ENCODE measurements at places on chromosomes 6 and 20.

- no peak for DNase-seq
Observed at GRCh38 chr6:11918739-11919605, 93.1 kb upstream of the HIVEP1 start.

DNA sequence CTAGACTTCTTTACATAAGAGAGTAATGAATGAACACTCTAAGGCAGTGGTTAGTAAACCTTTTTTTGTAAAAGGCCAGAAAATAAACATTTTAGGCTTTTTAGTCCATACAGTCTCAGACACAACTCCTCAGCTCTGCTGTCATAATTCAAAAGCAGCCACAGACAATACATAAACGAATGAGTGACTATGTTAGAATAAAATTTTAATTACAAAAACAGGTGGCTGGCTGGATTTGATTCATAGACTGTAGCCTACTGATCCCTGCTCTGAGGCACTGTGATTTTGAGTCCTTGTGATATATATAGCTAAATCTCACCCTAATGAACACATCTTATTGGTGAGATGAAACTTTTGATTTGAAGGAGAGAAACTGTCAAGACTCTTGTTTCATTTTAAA is 155.1 kb downstream of the AIG1 start:
- no peak for DNase-seq

- no peak for DNase-seq
Observed at GRCh38 chr6:151482290-151482689, 11.5 kb upstream of the CCDC170 start.

- no peak for DNase-seq
Observed at GRCh38 chr6:140485740-140486449, 1111.4 kb upstream of the CITED2 start.

DNA sequence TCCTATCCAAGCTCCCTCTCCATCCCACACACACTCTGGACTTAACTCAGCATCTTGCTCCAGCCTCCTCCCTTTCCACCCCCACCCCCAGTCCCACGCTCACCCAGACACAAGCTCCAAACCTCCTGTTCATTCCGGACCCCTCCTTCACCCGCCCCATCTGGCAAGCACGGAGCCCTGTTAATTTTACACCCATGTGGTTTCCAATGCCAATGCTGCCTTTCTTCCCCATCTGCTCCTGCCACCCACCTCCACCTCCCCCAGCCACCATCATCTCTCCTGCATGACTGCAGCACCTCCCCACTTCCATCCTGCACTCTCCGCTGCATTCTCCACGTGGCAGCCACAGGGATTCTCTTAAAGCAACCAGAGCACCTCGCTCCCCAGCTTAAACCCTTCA is 9.9 kb upstream of the CDK5RAP1 start:
- DNase-seq, result peak; percentile 92

GRCh38 chr6:105487040-105487790 is 84.3 kb upstream of the PREP start:
- no peak for DNase-seq

DNA sequence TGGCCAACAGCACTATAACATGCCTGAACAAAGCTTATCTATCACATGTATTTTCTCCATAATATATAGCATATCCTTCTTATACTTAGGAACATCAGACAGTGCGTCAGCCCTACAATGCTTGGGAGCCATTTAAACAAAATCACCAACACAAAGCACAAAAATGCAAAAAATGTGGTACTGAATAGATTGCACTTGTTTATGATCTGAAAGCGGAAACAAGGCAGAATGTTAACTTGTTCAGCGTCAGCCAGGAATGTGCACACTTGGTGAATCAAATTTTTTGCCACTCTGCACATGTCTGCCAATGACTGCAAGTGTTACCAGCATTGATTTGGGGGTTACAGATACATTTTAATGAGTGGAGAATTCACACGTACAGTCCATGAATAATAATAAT is 14.8 kb downstream of the SLC35A1 start:
- no peak for DNase-seq

DNA sequence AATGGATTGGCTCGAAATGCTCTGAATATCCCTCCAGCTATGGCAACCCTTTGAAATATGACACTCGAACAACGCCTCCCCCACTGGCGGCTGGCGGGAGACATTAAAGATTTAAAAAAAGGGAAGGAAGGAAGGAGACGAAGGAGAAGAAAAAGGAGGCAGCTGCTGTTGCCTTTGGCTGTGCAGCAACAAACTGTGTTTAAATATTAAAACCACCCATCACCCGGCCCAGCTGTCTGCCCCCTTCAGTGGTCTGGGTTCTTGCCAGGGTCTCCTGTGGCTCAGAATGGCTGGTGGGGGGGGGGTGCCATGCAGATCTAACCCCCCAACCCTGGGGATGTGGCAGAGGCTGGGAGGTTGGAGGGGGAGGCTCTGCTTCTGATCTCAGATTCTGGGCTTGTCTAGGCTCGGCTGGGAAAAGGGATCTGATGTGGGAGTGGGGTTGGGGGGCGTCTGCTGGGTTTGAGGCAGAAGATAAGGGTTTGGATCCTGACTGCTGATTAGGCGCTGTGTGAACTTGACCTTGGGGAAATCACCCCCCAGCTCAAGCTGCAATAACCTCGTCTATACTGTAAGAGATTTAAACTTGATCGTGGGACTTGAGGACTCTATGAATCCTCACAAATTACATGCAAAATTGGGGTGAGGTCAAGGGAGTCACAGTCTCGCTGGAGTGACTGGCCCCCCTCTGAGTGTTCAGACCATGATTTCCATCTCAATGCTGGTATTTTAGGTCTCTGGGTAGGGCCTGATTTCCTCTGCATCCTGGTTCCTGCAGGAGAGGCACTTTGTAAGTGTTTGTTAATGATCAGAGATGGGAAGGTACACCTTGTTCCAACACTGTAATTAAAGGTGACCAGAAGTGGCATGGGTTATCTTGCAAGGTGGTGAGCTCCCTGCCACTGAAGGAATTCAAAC is 40.3 kb upstream of the BLCAP start:
- peak; percentile 78 for DNase-seq

All from NCI-H524 (cell line).